ENCODE measurements at places on chromosomes 4 and X.
A peak's percentile ranks its signal among the peaks of the same experiment; 100 is the strongest.

- no peak overlapping the region for H3K27ac ChIP-seq
- no peak for DNase-seq
- no peaks in the 10 kb centered on the region for H3K36me3 ChIP-seq
- no peaks in the 10 kb centered on the region for H3K27me3 ChIP-seq
- no peaks in the 10 kb centered on the region for H3K4me1 ChIP-seq
Measured at GRCh38 chrX:109343671-109344070, 138.2 kb downstream of the GUCY2F start.

GRCh38 chrX:31126205-31126604, 54.4 kb upstream of the FTHL17 start:
- H3K36me3 ChIP-seq = no peaks in the 10 kb centered on the region
- no peak overlapping the region for H3K4me3 ChIP-seq
- no peaks in the 10 kb centered on the region for H3K4me1 ChIP-seq

DNA sequence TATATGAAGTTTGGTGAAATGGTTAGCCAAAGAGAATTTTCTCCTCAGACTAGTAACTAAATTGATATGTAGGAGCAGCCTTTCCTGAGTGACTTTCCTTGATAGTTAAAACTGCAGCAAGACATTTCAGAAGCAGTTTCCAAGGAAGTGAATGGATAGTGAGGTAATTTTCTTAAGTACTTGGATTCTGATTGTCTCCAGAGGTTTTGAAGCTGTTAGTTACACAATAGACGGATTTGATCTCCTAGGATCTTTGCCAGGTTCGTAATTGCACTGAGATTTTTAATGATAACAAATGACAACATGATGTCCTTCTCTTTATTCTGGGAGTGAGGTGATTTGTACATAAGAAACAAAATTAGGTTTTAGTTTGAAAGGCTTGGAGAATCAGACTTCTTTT, 29.2 kb downstream of the PRRG1 start:
- H3K36me3 ChIP-seq = no peaks in the 10 kb centered on the region
- DNase-seq = no peak
- no peaks in the 10 kb centered on the region for H3K27me3 ChIP-seq
- H3K27ac ChIP-seq = no peak overlapping the region
- H3K4me3 ChIP-seq = no peak overlapping the region

- no peaks in the 10 kb centered on the region for H3K4me1 ChIP-seq
- no peak for DNase-seq
- no peaks in the 10 kb centered on the region for H3K27me3 ChIP-seq
- no peak overlapping the region for H3K4me3 ChIP-seq
Measured at GRCh38 chrX:95754411-95754810, 930.2 kb upstream of the DIAPH2 start.

DNA sequence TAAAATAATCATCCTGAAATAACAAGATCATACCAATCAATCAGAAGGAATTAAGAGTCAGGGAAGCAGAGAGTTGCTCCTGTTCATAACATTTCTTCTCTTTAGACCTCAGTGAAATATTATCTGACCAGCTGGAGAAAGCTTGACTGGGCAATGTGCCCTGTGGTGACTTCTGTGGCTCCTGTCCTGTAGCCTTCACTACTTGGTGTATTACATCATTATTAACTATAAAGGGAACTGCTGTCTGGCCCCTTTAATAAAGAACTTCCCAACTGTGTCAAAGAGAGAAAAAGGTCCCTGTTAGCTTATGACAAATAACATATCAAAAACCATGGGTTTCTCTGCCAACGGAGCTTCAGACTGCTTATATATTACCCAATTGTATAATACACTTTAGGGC, 18.0 kb downstream of the OPHN1 start:
- H3K36me3 ChIP-seq = no peaks in the 10 kb centered on the region
- peak; percentile 46 for DNase-seq
- H3K4me1 ChIP-seq = peaks cover 5% of the 10 kb centered on the region
- no peak overlapping the region for H3K4me3 ChIP-seq
- H3K27ac ChIP-seq = no peak overlapping the region

GRCh38 chr4:16240300-16240699, 14.0 kb upstream of the TAPT1 start:
- H3K4me3 ChIP-seq = no peak overlapping the region
- DNase-seq = no peak
- H3K36me3 ChIP-seq = no peaks in the 10 kb centered on the region

DNA sequence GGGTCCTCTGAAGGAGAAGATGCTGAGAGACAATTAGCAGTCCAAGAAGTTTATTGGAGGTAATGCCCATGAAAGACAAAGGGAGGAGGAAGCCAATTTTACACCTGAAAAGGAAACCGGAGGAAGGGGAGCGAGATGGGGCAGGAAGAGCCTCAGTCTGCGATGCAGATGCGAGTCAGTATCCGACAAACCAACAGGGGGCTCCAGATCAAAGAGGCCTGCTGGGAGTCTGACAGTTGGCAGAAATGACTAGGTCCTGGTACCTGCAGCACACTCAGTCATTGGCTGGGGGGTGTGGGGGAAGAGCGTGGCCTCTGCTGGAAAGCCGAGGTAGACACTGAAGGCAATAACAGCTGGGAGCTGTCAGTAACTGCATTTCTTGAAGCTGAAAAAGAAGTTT, 231.1 kb upstream of the CENPE start:
- H3K27ac ChIP-seq = no peak overlapping the region
- H3K4me3 ChIP-seq = no peak overlapping the region
- H3K36me3 ChIP-seq = no peaks in the 10 kb centered on the region
- DNase-seq = no peak
- no peaks in the 10 kb centered on the region for H3K4me1 ChIP-seq

DNA sequence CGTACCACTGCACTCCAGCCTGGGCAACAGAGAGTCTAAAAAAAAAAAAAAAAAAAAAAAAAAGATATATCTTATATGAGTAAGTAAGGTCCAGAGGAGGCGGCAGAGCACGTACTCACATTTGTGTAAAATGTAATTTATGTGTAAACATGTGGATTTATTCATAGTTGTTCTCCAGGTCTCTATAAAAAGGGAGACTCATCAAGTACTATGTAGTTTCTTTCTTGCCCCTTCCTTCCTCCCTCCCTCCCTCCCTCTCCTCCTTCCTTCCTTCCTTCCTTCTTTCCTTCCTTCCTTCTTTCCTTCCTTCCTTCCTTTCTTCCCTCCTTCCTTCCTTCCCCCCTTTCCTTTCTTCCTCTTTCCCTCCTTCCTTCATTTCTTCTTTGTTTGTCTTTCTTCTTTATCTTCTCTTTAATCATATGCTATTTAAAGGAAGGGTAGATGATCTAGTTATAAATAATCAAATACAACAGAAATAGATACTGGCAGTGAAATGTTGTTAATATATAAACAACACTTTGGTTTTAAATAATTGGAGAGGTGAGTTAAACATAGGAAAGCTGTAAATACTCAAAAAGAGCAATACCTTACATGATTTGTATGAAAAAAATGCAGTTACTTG, 344.8 kb downstream of the ANK2 start:
- no peak overlapping the region for H3K27ac ChIP-seq
- H3K4me3 ChIP-seq = no peak overlapping the region
- no peaks in the 10 kb centered on the region for H3K36me3 ChIP-seq
- DNase-seq = no peak
- no peaks in the 10 kb centered on the region for H3K27me3 ChIP-seq

- H3K36me3 ChIP-seq = no peaks in the 10 kb centered on the region
- DNase-seq = no peak
- H3K4me1 ChIP-seq = no peaks in the 10 kb centered on the region
- H3K4me3 ChIP-seq = no peak overlapping the region
Measured at GRCh38 chr4:181105487-181105886, 1137.7 kb upstream of the TENM3 start.

- H3K27me3 ChIP-seq = no peaks in the 10 kb centered on the region
- H3K36me3 ChIP-seq = no peaks in the 10 kb centered on the region
- no peak for DNase-seq
- H3K27ac ChIP-seq = no peak overlapping the region
Measured at GRCh38 chr4:101122019-101122418, 225.3 kb downstream of the PPP3CA start.

DNA sequence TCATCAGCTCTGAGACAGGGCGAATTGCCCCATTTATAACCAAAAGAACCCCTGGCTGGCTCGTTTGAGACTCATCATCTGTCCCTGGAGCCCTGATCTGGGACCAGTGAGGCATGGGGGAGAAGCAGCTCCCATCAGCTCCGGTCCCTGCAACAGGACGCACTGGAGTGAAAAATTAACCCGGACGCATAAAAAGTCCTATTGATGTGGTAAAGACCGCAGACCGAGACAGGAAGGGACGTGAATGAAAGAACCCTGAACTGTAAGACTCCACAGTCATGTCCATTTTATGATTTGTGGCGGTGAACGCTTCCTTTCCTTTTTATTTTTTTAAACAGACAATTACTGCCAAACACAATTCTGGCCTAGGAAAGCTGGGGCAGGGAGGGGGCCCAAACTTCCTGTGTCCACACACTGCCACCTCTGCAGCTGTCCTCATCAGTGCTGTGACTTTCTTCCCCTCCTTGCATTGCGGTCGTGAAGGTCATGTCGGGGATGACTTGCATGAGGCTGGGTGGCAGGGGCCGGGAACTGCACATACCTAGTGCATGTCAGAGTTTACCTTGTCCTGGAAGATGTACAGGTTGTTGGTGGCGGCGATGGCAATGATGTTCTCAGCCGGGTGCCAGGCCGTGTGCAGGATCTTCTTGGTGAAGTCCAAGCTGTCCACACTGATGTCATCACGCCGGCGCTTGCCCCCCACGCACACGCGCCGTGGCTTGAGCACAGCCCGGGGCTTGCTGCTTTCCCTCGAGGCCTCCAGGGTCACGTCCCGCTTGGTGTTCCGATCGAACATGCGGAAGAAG, 53.3 kb downstream of the WFS1 start:
- DNase-seq = no peak
- no peaks in the 10 kb centered on the region for H3K27me3 ChIP-seq
- H3K4me3 ChIP-seq = no peak overlapping the region
- H3K36me3 ChIP-seq = no peaks in the 10 kb centered on the region
- no peaks in the 10 kb centered on the region for H3K4me1 ChIP-seq

DNA sequence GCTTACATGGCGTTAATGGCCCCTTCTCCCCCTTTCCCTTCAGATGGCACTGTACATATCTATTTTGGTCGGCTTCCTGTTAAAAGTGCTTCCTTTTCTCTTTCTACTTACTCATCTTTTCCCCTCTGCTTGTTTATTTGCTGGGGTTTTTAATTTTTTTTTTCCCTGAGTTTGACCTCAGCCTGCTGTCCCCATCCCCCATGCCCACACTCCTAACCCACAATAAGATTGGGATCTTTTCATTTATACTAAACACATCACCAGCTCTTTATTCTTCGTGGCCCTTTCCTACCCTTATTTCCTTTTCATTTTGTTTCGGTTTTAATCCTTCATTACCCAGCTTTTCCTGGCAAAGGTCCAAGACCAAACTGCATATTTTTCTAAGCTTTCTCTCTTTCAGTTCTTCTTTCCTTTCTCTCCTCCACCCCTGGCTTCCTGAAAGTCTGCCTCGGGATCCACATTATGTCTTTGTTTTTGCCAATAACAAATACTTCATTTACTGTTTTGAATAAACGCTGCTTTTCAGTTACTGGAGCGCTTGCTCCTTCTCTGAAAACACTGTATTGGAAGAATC, 152.0 kb upstream of the USP9X start:
- peaks cover 22% of the 10 kb centered on the region for H3K4me1 ChIP-seq
- DNase-seq = no peak
- no peaks in the 10 kb centered on the region for H3K27me3 ChIP-seq
- H3K4me3 ChIP-seq = peak overlapping the region; percentile 25
- no peaks in the 10 kb centered on the region for H3K36me3 ChIP-seq

DNA sequence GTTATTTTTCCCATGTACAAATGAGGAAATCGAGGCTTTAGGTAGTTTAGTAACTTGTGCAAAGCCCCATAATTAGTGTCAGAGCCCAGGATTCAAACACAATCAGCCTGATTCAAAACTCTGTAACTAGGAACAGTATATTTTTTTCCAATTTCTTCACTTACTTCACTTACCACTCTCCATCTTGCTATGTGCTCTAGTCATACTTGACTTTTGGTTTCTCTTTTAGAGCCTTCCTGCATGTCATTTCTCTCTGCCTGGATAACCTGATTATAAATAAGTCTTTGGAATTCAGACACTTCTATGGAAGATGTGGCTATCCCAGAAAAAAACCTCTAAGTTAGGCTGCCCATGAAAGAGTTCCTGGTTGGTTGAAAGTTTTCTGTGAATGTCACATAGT, 22.2 kb downstream of the SATL1 start:
- H3K4me1 ChIP-seq = no peaks in the 10 kb centered on the region
- no peaks in the 10 kb centered on the region for H3K36me3 ChIP-seq

DNA sequence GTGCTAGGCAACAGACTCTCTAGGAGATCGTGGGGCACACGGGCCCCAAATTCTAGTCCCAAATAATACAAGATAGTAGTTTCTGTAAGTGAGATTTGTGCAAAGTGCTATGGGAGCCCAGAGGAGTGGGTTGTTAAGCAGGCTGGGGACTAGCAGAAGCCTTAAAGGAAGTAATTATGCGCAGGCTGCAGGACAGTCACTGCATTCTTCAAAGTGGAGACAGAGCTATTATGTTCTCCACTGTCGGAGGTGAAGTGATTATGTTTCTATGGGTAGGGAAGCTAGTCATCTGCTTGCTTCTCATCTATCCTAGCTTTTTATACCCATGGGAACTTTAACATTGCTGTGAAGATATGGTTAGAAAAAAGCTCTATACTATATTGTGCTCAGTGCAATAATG, 154.2 kb downstream of the CPE start:
- H3K4me3 ChIP-seq = no peak overlapping the region
- H3K27me3 ChIP-seq = no peaks in the 10 kb centered on the region
- no peaks in the 10 kb centered on the region for H3K36me3 ChIP-seq

- H3K4me3 ChIP-seq = no peak overlapping the region
- H3K36me3 ChIP-seq = no peaks in the 10 kb centered on the region
- DNase-seq = no peak
- no peaks in the 10 kb centered on the region for H3K27me3 ChIP-seq
Measured at GRCh38 chrX:40383969-40384368, 196.8 kb upstream of the ATP6AP2 start.

DNA sequence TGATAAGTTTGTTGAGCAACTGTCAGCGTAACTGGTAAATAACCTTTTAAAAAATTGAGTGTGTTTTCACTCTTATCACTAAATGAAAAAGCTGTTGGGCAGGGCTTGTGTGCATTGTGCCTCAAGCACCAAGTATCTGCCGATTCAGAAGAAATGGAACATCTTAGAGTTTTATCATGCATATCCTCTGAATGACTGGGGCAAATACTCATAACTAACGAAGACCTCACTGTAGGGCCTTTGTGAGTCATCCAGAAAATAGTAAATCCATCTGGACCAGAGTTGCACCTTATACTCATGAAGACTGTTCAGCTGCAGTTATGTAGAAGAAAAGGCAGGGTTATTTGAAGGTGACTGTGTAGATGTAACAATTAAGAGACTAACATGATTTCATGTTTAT, 222.1 kb downstream of the CAMK2D start:
- no peak overlapping the region for H3K27ac ChIP-seq
- H3K4me1 ChIP-seq = peaks cover 10% of the 10 kb centered on the region
- H3K27me3 ChIP-seq = no peaks in the 10 kb centered on the region
- H3K36me3 ChIP-seq = no peaks in the 10 kb centered on the region
- no peak for DNase-seq

GRCh38 chr4:142671516-142671915, 174.6 kb downstream of the INPP4B start:
- DNase-seq = no peak
- no peaks in the 10 kb centered on the region for H3K36me3 ChIP-seq
- H3K4me3 ChIP-seq = no peak overlapping the region
- no peaks in the 10 kb centered on the region for H3K27me3 ChIP-seq
